ENCODE measurements at places on chromosomes 12 and 14.

DNA sequence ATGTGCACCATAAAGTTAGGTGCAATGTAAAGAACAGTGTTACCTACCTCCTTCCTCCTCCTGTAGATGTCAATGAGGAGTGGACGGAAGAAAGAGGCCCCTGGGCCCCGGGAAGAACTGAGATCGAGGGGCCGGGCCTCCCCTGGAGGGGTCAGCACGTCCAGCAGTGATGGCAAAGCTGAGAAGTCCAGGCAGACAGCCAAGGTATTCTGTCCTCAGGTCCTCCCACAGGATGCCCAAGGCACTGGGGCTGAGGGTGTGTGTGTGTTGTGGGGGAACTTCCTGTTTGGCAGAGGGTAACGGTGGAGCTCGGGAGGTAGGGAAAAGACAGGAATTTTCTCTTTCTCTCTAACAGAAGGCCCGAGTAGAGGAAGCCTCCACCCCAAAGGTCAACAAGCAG lies 6.4 kb downstream of the ATN1 start:
- DNase-seq: no peak

- no peak for DNase-seq
Observed at GRCh38 chr12:25942709-25943108, 15.8 kb upstream of the RASSF8 start.

DNA sequence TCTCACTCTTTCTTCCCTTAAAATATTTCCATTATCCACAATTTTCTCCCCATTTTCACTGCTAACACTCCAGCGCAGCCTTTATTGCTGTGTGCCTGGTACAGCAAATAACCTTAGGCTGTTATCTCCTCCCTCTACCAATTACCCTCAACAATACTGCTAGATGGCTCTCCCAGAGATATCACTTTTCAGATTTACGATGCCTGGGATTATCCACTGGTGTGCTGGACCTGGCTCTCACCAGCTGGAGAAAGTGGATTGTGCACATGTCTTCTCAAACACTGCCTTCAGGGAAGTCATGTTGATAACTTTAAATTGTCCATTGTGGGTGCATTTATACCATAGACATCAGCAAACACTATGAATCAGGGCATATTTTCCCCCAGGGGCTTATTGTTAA lies 101.9 kb upstream of the ADAMTS20 start:
- DNase-seq: no peak

GRCh38 chr12:93829016-93829415 lies 151.8 kb downstream of the CRADD start:
- no peak for DNase-seq

GRCh38 chr12:118480235-118480634 lies 103.9 kb downstream of the SUDS3 start:
- DNase-seq: no peak

DNA sequence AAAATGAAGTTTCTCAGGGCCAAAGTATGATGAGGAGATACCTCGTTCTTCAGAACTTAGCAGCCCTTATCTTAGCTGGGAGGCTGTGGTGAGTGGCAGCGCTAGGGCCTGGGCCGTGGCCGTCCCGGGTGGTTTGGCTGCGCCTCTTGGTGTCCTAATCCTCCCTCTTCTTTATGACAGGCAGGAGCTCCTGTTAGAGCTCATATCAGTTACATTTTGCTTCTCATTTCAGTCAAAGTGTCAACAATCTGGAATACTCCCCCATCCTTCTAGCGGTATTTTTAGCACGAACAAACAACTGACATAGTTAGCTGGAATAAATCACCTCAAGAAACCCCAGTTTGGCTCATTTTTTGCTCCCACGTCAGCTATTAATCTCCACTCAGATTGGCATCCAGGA lies 188.8 kb downstream of the TTC7B start:
- no peak for DNase-seq

GRCh38 chr12:851913-852312 lies 97.6 kb downstream of the RAD52 start:
- no peak for DNase-seq

DNA sequence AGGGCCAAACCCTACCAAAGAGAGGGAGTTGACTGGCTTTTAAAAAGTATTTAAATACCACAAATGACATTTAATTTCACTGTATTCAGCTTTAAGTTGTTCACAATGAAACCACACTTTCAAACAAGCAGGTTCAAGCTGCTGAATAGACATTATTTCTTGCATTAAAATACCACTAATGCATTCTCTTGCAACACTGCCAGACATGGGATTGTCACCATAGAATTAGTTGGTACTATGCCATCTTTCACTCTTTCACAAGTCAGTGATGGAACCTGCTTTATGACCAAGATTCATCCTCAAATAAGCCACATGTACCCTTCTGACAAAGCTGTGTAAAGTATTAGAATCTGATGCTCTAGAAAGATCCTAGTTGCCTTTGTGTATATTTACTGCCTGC lies 239.4 kb downstream of the PAWR start:
- DNase-seq: no peak

DNA sequence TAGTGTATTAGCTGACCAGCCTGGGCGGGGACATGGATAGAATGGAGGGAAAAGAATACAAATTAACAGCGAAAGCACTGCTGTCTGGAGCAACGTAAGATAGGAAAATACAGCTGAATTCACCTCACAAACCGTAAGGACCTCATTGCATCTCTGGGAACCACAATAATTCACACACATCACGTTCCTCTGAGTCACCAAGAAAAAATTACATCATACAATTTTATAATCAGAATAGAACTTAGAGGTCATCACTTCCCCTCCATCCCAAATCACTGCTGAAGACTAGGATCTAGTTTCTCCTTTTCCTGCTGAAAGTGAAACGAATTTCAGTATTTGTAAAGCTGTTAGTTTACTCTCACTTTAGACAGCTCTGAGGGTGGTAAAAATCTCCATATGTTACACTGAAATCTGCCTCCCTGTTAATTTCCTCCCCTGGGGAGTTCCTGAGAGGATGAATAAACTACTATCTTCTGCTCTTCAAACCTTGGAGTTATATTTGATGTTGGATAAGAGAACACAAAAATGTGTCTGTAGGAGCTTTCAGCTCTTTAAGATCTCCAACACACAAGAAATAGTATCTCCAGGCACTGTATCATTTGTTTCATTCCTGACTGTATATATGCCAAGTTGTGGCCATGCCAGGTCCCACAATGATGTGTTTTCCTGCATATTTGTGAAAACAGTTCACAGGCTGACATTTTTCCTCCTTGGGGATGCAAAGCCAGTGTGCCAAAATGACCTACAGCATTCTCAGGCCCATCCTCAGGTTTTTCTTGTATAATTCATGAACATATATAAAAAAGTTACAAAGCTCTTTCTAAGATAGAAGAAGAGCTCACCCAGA lies 63.8 kb upstream of the SSTR1 start:
- DNase-seq: no peak

DNA sequence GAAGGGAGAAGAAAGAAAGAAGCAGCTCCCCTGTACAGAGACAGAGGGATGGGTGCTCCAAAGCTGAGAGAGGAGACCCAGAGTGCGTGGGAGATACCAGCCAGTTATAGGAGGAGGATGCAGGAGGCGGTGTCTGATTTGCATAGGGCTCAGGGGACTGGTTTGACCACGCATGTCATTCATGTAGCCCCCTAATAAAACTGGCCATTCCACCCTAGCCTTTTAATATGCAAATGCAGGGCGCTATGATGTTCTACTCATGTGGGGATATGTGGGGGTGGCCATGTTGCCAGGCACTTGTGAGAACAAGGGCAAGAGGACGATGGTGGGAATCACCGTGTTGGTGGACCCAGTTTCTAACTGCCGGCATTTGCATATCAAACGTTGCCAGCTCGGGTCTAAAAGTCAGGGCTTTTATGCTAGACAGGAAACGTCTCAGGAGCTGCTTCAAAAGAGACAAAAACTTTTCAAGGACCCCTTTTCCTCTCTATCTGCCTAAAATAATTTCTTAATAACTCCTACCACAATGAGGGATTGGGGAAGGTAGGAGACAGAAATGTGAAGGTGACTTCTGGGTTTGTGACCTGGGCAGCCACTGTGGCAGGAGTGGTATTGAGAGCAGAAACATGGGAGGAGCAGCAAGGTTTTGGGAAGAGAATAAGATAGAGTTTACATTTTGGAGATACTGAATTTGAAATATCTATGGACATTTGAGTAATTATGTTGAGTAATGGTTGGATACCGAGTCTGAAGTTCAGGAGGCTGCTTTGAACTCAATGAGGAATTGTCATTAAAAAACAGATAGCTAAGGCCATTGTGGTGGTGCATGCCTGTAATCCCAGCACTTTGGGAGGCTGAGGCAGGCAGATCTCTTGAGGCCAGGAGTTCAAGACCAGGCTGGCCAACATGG lies 2.2 kb upstream of the ATXN3 start:
- no peak for DNase-seq

DNA sequence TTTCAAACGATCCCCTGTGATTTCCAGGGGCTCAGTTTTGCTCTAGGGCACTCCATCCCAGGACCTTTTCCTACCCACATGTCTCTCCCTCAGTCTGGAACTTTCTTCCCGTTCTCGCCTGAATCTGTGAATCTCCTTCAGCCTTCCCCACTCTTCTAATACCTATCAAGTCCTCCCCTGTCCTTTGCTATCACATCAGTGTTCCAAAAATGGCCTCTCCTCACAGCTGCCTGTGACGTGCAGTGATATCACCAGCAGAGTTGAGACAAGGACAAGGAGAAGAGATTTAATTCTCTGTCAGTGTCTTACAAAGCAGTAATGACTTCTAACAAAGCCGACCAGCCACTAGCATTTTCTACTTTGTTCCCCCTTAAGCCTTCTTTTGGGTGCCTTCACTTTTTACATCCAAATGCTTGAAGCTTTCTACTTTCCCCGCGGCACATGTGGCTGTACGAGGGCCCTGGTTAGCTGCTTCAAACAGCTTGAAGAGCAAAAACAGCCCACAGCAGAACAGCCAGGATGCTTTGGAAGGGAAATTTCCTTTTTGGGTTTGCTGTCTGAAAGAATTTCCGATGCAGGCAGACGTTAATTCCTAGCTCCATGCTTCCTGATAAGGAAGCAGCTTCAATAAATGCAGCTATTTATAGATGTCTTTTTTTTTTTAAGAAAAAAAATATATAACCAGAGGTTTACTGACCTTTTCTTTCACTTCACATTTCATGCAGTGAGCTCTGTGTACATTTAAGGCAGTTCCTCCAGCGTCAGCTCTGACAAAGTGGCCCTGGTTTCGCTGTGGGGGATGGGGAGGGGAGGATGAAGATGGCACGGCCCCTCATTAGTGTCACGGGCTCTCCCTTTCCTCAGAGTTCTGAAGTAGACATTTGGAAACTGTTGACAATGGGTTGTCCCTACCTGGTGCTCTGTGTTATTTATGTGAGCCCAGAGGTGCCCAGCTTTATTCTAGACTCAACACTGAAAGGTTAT lies 109.3 kb downstream of the ETV6 start:
- no peak for DNase-seq

DNA sequence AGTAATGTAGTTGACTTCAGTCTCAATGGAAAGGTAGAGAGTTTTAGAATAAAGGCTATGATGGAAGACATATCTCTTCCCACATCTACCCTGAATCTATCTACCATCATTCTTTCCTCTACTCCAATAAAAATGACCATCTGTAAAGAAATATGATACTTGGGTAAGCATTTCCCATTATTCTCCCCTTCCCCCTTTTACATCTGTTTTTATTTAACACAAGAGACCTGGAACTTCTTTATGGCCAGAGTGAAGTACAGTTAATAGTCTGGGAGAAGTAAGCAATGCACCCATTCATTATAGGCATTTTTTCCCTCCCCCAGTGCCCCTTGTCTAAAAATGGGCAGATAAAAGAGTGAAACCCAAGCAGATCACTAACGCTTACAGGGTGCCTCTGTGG lies 6.5 kb downstream of the TPH2 start:
- DNase-seq: no peak

- DNase-seq: no peak
Observed at GRCh38 chr14:21015312-21015711, 9.5 kb downstream of the NDRG2 start.

GRCh38 chr12:67354966-67355365 lies 85.8 kb downstream of the CAND1 start:
- no peak for DNase-seq

DNA sequence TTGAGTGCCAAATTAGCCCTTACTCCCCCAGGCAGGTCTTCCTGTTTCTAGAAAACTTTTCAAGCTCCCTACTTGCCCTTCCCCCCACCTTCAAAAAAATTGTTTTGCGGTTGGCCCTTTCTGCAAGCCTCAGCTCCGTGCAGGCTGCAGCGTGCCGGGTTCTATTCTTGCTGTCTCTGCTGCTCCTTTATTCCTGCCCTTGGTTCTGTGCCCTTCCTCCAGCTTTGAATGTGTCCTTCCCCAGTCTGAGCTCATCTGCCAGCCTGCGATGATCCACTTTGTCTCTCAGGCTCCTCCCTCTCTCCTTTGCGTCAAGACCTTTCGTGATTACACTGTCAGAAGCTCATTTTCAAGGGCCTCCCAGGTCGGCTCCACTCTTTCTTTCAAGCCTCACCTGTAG lies 98.6 kb downstream of the IRF2BPL start:
- peak; percentile 92 for DNase-seq

DNA sequence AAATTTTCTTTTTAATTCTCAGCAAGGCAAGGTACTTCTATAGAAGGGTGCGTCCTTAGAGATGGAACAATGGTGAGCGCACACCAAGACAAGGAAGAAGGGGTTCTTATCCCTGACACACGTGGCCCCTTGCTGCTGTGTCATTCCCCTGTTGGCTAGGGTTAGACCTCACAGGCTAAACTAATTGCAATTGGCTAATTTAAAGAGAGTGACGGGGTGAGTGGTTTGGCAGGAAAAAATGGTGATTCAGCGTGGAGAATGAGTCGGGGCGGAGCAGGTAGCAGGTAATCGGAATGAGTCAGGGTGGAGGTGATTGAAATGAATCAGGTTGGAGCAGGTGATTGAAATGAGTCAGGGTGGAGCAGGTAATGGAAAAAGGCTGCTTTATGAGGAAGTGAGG lies 36.3 kb upstream of the HECTD1 start:
- no peak for DNase-seq

DNA sequence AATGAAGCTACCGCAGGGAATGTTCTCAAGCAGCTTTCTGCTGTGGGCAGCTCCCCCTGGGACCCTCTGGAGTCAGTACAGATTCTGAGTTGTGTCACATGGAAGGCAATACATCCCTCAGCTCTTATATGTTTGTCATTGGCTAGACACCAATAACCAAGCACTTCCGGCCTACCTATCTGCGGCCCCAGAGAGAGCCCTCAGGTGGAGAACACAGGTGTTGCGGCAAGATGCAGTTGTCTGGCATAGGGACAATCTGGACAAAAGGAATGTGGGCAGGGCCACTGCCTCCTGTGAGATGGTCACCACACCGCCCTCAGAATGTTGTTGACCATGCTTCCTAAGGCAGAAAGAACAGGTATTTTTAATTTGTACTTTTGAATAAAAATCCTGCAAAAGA lies 118.7 kb downstream of the BRMS1L start:
- DNase-seq: no peak

DNA sequence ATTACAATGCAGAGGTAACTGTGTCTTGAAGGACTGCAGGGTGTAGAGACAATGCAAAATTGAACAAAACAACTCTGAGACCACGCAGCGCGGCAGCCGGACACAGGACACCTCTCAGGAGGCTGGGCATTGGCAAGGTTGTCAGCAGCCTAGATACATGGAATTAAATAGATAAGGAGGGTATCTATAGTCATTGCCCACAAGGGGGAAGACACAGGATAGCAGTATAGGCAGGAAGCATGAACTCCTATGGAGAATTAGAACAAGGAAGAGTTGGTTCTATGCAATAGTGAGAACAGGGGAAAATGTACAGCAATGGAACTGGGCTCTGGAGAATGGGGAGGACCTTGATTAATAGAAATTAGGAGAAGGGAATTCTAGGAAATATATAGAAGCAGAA lies 164.1 kb downstream of the C12orf42 start:
- no peak for DNase-seq

GRCh38 chr12:120323772-120324171 lies 3.8 kb downstream of the PLA2G1B start:
- no peak for DNase-seq

Data from T-helper 2 cell (primary cell).